Stomach (tissue), 19 donors: ENCODE measurements at places on chromosomes 2 and 18. TPM values are rescaled to one million over a fixed set of nuclear protein-coding genes. Genes with fewer than 3 reads are reported as not detected.

The UNC80 gene
- not detected for total RNA-seq

The HOXD4 gene
- 9.6 TPM for total RNA-seq

The CXCR1 gene
- total RNA-seq: not detected

The RAB17 gene
- total RNA-seq: 187 TPM

The EMILIN1 gene
- total RNA-seq: 208 TPM

The ASB18 gene
- not detected for total RNA-seq

The ELOA2 gene
- not detected for total RNA-seq

The TP53I3 gene
- total RNA-seq: 60.7 TPM

The ASAP2 gene
- 47.9 TPM for total RNA-seq

The CETN1 gene
- total RNA-seq: not detected

DNA sequence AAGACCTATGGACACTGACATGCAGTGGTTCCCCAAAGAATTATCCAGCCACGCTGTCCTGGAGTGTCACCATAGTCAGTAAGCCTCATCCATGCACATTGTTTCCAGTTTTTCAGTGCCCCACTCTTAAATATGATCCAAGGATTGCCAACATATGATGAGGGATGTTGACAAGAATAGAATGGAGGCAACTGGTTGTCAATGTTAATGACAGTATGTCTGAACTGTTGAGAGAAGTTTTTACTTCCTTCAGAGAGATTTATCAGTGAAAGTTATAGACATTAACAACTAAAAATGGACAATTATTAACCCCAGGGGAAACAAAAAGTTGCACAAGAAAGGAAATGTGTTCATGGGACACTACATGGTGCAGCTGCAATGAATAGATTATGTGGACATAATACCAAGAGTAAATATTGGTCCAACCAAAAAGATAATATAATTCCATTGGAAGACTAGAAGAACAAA lies 69.9 kb downstream of the CYP26B1 start:
- no peaks in the 10 kb centered on the region for H3K36me3 ChIP-seq
- no peak for DNase-seq
- no peaks in the 10 kb centered on the region for H3K27me3 ChIP-seq
- no peaks in the 10 kb centered on the region for H3K4me1 ChIP-seq

GRCh38 chr2:210169516-210170195 lies 1.6 kb downstream of the KANSL1L start:
- H3K4me1 ChIP-seq: peaks cover 61% of the 10 kb centered on the region
- H3K36me3 ChIP-seq: no peaks in the 10 kb centered on the region
- peak overlapping the region; percentile 100 for H3K27ac ChIP-seq
- no peaks in the 10 kb centered on the region for H3K27me3 ChIP-seq

- no peaks in the 10 kb centered on the region for H3K4me1 ChIP-seq
- H3K36me3 ChIP-seq: no peaks in the 10 kb centered on the region
- no peaks in the 10 kb centered on the region for H3K27me3 ChIP-seq
- no peak overlapping the region for H3K27ac ChIP-seq
- no peak overlapping the region for H3K4me3 ChIP-seq
These were observed 200.3 kb downstream of the NYAP2 start for GRCh38 chr2:225599856-225600255.

DNA sequence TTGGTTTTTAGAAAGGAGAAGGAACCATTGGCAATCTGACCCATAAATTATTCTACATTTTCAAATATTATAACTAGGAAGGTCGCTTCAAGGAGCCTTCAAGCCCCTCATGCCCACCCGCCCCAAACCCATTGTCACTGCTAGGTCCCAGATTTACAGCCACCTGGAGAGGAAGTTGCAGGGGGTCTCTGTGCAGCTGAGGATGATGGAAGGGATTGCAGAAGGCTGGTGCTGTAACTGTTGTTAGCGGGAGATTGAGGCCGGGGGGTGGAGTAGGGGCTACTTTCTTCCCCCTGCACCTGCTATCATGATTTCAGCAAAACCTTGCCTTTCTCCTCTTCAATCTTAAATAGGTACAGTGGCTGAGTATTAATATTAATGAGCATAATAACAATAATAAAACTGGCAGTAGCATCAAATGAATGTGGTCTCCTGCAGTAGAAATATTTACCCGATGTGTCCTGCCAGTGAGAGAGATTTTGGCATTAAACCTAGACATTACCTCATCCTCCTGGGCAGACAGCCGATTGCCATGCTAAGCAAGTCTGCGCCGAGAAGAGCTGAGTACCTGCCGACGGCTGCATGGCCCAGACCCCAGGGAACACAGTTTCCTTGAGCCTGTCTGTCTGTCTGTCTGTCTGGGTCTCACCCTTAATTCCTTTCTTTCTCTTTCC lies 225.4 kb downstream of the FAM210A start:
- H3K27ac ChIP-seq: no peak overlapping the region
- H3K4me3 ChIP-seq: no peak overlapping the region
- no peaks in the 10 kb centered on the region for H3K27me3 ChIP-seq
- H3K36me3 ChIP-seq: peaks cover 14% of the 10 kb centered on the region
- no peaks in the 10 kb centered on the region for H3K4me1 ChIP-seq
- peak; percentile 83 for DNase-seq

- DNase-seq: no peak
- no peaks in the 10 kb centered on the region for H3K4me1 ChIP-seq
- peaks cover 79% of the 10 kb centered on the region for H3K36me3 ChIP-seq
- H3K27ac ChIP-seq: no peak overlapping the region
These were observed 38.9 kb downstream of the DHX57 start for GRCh38 chr2:38836791-38837190.

DNA sequence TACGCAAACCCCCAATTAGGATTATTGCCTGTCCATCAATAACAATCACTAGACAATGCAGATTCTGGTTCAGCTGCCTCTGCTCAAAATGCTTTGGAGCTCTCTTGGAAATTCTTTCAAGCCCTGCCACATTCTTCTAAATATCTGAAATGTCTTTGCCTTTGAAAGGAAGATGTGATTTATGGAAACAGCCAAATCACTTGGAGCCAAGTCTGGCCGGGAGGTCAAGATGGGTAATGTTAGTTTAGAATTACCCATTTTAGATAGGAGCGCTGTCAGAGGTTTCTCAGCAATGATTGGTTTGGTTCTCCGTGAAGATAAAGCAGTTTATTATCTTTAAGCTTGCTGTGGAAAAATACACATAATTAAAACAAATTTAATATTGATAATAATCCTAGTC lies 306.7 kb downstream of the SETBP1 start:
- H3K4me1 ChIP-seq: no peaks in the 10 kb centered on the region
- H3K27me3 ChIP-seq: no peaks in the 10 kb centered on the region
- H3K4me3 ChIP-seq: no peak overlapping the region
- no peak overlapping the region for H3K27ac ChIP-seq
- no peak for DNase-seq
- no peaks in the 10 kb centered on the region for H3K36me3 ChIP-seq

GRCh38 chr18:71001597-71001996 lies 712.8 kb downstream of the SOCS6 start:
- no peaks in the 10 kb centered on the region for H3K4me1 ChIP-seq
- H3K4me3 ChIP-seq: no peak overlapping the region
- no peak for DNase-seq
- H3K36me3 ChIP-seq: no peaks in the 10 kb centered on the region
- H3K27ac ChIP-seq: no peak overlapping the region

- H3K4me1 ChIP-seq: peaks cover 11% of the 10 kb centered on the region
- H3K27ac ChIP-seq: no peak overlapping the region
- no peaks in the 10 kb centered on the region for H3K27me3 ChIP-seq
- no peak for DNase-seq
- H3K4me3 ChIP-seq: no peak overlapping the region
- H3K36me3 ChIP-seq: no peaks in the 10 kb centered on the region
These were observed 34.2 kb upstream of the NPAS2 start for GRCh38 chr2:100785626-100786296.

- H3K27ac ChIP-seq: peak overlapping the region; percentile 44
- H3K4me1 ChIP-seq: peaks cover 26% of the 10 kb centered on the region
- no peaks in the 10 kb centered on the region for H3K27me3 ChIP-seq
- H3K36me3 ChIP-seq: peaks cover 43% of the 10 kb centered on the region
- DNase-seq: no peak
- H3K4me3 ChIP-seq: no peak overlapping the region
These were observed 12.1 kb upstream of the IHH start for GRCh38 chr2:219072741-219073250.

GRCh38 chr2:116160657-116161056 lies 1653.8 kb upstream of the DDX18 start:
- no peaks in the 10 kb centered on the region for H3K27me3 ChIP-seq
- no peaks in the 10 kb centered on the region for H3K36me3 ChIP-seq
- H3K27ac ChIP-seq: no peak overlapping the region
- no peaks in the 10 kb centered on the region for H3K4me1 ChIP-seq
- no peak overlapping the region for H3K4me3 ChIP-seq
- DNase-seq: no peak

DNA sequence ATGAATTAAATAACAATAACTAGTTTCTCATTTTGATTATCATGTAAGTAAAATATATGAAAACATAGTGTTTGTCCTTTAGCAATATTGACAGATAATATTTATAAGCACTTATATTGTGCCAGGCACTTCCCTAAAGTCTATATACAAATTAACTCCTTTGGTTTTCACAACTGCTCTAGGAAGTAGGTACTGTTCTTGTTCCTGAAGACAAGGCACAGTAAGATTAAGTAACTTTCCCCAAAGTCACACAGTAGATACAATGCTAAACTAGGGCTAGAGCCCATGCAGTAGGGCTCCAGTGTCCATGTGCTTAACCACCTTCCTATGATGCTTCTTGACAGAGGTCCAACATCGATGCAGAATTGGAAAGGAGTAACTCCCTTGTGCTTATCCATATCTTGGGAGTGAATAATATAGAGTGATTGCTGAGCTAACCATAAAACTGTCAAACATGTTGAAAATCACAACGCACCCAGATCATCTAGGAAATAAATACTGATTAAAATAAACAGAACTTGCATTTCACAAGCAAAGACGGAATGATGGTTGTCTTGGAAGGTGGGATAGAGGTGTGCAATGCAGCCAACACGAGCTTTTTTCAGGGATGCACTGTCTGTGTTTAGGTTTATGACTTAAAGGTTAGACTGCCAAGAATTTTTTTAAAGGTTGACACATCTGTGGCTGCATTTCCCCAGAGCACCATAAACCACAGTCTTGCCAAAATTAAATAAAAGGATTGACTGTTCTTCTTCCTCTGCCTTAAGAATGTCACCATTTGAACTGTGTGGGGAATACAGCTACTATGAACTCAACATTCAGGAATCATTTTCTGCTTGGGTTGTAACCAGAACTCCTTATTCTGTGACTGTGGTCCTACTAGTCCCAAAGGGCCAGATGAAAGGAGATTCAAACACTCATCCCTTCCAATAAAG lies 80.8 kb downstream of the ANKRD44 start:
- no peaks in the 10 kb centered on the region for H3K27me3 ChIP-seq
- no peak overlapping the region for H3K27ac ChIP-seq
- no peaks in the 10 kb centered on the region for H3K36me3 ChIP-seq
- no peak for DNase-seq
- no peak overlapping the region for H3K4me3 ChIP-seq

- H3K27ac ChIP-seq: no peak overlapping the region
- no peaks in the 10 kb centered on the region for H3K4me1 ChIP-seq
- H3K4me3 ChIP-seq: no peak overlapping the region
- H3K27me3 ChIP-seq: no peaks in the 10 kb centered on the region
- DNase-seq: no peak
- H3K36me3 ChIP-seq: no peaks in the 10 kb centered on the region
These were observed 494.7 kb upstream of the FAM98A start for GRCh38 chr2:34093790-34094189.

- no peaks in the 10 kb centered on the region for H3K36me3 ChIP-seq
- no peaks in the 10 kb centered on the region for H3K27me3 ChIP-seq
- H3K27ac ChIP-seq: no peak overlapping the region
- no peak for DNase-seq
- H3K4me3 ChIP-seq: no peak overlapping the region
These were observed 247.3 kb downstream of the TTC32 start for GRCh38 chr2:19654310-19655090.

DNA sequence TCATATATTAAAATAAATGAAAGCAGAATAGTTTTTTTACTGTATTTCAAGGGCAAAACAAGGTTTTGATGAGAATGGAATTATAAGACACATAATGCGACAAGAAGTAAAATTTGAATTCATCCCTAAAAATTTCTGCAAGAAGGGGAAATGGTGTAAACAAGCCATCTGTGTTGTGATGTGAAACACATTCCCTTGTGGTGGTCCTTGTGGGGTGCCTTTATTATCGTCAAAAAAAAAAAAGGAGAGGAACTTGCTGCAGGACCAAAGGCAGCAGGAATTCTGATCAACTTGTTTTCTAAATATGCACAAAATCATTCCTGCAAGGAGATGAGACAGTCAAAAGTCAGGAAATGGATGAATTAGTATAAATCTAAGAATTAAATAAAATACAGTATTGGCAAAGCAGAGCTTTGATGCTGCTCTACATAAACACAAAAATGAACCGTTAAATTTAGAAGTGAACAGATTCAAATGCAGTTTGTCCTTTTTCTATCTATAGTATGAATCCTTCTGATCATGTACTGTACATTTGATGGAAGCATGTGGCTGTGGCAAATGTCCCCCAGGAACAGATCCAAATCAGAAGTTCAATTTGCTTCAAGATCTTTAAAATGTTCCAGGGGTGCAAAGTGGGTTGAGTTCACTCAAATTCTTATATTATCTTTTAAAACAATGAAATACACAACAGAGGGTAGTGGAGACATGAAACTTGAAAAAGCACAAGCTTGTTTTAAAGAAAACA lies 818.8 kb downstream of the PLCL1 start:
- H3K4me1 ChIP-seq: no peaks in the 10 kb centered on the region
- H3K27ac ChIP-seq: no peak overlapping the region
- no peak for DNase-seq
- H3K4me3 ChIP-seq: no peak overlapping the region
- no peaks in the 10 kb centered on the region for H3K36me3 ChIP-seq

DNA sequence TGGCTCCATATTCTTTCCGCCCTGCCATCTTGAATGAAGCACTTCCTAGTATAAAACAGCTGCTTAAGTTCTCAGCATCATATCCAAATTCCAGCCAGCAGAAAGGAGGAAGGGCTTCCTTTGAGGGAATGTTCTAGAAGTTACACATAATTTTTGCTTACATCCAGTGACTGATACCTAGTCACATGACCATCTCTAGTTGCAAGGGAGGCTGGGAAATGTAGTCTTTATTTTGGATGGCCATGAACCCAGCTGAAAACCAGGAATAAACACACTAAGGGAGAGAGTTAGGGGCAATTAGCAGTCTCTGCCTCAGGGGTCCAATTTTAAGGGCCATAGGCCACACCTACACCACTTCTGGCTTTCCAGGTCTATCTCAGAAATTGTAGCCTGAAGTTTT lies 57.8 kb upstream of the LMAN1 start:
- H3K27ac ChIP-seq: no peak overlapping the region
- no peak overlapping the region for H3K4me3 ChIP-seq
- H3K4me1 ChIP-seq: no peaks in the 10 kb centered on the region
- no peak for DNase-seq

- peak; percentile 51 for DNase-seq
- H3K27ac ChIP-seq: peak within 1 kb of the TSS; percentile 61
- H3K36me3 ChIP-seq: no peaks in the 10 kb centered on the region
These were observed at the start of gene MSL3B for GRCh38 chr2:233867993-233868532. Gene MSL3B (minus strand): TSS chr2:233868386.

- no peaks in the 10 kb centered on the region for H3K36me3 ChIP-seq
- no peak overlapping the region for H3K4me3 ChIP-seq
- peaks cover 16% of the 10 kb centered on the region for H3K4me1 ChIP-seq
- no peak overlapping the region for H3K27ac ChIP-seq
These were observed 64.0 kb upstream of the FIGN start for GRCh38 chr2:163799807-163800206.
